ENCODE measurements at places on chromosomes 13 and 19.

DNA sequence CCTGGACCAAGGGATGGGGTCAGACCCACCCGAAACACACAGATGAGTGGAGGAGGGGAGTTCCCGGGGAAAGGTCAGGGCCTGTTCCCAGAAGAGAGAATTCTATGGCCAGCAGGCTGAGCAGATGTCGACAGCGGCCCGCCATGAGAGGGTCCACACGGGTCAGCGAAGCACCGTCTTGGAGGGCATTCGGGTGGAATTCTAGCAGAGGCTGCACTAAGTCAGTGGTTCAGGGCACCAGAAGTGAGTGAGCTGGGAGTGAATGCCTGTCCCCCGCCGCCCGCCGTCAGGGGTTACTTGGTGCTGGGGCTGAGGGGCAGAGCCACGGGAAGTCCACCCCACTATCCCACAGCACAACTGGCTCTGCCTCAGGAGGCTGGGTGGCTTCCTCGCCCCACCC lies 96.2 kb upstream of the VSTM2B start:
- DNase-seq = no peak

- no peak for DNase-seq
These were observed 79.3 kb upstream of the GPC6 start for GRCh38 chr13:93147298-93147645.

DNA sequence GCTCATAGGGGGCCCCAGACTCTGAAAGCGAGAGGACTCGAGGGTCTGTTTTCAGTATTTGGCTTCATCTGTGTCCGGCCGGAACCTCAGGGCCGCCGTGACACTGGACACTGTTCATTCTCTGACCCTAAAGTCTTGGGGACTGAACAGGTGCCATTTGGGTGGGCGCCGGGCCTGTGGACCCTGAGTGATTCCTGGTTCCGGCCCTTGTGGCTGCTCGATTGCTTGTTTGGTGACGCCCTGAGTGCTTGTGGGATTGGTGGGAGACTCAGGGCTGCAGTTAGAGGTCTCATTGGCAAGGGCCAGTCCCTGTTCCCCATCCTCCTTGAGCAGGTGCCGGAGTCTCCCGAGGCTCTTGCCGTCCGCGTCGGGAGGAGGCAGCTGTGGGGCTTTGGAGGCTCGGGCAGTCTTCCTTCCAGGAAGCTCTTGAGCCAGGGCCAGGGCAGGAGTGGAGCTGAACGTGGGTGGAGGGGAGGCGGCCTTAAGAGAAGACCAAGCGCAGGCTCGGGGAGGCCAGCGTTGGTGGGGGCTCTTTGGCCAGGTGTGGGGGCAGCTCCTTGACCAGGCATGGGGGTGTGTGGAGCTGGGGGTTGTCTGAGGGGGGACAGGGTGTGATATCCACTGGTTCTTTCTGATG lies 4.7 kb downstream of the PTBP1 start:
- DNase-seq = no peak

- no peak for DNase-seq
These were observed 2.6 kb upstream of the CARD8 start for GRCh38 chr19:48258350-48258749.

- no peak for DNase-seq
These were observed 625 bp downstream of the F2RL3 start for GRCh38 chr19:16889366-16889882.

GRCh38 chr13:27170221-27170515 lies 1.4 kb downstream of the USP12 start:
- peak; percentile 32 for DNase-seq

DNA sequence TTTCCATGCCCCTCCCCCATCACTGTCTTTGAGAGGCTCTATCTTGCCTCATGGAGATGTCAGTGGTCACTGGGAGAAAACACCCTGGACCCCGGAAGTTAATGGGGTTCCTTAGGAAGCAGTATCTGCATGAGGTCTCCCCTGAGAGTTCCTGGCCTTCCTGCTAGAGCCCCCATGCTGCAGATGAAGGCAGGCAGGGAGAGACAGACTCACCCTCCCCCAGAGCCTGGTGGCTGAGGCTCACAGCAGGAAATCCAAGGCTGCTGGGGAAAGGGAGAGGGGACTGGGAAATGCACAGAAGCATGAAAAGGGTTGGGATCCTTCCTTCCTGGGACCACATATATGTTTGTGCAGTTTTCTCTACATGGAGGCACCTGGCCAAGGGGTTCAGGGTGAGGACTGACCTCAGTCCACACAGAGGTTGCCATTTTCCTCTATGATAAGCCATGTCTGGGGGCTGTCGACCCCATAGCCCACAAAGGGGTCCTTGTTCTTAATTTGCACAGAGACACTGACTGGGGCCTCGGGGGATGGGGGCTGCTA lies 95.4 kb downstream of the RNASEH2B start:
- DNase-seq = no peak

DNA sequence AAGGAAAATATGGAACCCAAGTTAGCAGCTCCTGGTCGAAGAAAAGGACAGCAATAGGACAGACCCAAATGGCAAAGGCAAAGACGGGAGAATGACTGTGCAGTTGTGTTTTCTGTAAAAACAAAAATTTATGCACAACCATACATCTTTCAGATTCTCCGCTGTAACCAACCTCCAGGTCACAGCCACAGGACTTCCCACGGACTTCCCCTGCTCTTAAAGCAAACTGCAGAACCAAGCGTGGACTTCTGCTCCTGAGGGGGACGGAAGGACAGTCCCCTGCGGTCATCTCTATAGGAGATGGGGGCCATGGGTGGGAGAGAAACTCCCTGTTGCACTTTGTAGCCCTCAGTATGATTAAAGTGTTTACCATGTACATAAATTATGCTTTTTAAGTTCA lies 2.5 kb downstream of the GRTP1 start:
- DNase-seq = no peak

GRCh38 chr19:41339936-41340335 lies 13.8 kb downstream of the TGFB1 start:
- no peak for DNase-seq

DNA sequence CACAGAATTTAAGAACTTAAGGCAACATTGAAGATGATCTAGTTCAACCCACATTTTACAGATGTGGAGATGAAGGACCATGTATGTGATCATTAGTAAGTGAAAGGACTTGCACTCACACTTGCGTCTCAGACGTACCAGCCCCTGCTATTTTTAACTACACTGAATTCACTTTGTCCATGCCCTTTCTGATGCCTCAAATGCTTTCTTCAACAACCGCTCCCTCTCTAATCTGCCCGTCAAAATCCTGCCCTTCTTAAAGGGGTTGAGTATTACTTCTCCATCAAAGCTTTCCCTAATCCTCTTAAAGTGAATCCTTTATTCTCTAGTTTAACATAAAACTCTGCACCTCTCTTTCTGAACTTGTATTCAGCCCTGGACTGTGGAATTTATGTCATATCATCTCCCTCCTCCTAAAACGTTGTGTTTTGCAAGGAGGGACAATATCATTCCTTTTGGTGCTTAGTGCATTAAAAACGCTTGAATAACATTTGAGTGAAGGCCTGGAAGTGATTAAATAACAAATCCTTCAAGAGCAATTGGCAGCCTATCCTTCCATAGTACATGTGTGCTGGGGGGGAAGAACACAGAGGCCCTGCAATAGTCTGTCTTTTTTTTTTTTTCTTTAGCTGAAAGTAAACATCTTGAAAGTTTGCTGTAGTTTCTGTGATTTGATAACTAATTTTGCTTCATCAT lies 493.3 kb downstream of the LMO7 start:
- no peak for DNase-seq

GRCh38 chr19:33748231-33748630 lies 48.4 kb upstream of the KCTD15 start:
- no peak for DNase-seq

GRCh38 chr13:68667863-68668262 lies 1437.7 kb upstream of the PCDH9 start:
- DNase-seq = no peak

DNA sequence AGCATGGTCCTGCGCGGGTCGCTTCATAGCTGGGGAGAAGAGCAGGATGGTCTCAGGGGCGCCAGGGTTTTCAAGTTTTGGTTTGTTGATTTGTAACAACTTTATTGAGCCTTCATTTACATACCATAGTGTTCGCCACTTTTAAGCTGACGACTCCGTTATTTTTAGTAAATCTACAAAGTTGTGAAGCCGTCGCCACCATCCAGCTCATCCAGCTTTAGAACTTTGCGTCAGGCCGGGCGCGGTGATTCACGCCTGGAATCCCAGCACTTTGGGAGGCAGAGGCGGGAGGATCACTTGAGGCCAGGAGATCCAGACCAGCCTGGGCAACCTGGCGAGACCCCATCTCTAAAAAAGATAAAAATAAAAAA lies 404 bp downstream of the C19orf44 start:
- no peak for DNase-seq

DNA sequence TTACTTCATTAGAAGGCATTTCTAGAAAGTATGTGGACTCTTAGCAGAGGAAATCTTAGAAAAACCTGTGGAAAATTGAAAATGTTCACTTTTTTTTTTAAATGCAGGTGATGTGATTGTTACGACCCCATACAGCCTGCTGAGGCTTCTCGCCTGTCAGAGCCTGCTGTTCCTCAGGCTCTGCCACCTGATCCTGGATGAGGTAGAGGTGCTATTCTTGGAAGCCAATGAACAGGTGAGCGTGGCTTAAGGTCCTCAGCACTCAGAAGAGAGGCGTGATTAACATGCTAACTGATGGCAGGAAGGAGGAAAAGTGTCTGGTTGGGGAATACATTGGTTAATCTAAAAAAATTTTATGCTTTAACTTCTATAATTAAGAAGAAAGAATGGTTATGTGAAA lies 71.4 kb downstream of the SLC7A9 start:
- no peak for DNase-seq

DNA sequence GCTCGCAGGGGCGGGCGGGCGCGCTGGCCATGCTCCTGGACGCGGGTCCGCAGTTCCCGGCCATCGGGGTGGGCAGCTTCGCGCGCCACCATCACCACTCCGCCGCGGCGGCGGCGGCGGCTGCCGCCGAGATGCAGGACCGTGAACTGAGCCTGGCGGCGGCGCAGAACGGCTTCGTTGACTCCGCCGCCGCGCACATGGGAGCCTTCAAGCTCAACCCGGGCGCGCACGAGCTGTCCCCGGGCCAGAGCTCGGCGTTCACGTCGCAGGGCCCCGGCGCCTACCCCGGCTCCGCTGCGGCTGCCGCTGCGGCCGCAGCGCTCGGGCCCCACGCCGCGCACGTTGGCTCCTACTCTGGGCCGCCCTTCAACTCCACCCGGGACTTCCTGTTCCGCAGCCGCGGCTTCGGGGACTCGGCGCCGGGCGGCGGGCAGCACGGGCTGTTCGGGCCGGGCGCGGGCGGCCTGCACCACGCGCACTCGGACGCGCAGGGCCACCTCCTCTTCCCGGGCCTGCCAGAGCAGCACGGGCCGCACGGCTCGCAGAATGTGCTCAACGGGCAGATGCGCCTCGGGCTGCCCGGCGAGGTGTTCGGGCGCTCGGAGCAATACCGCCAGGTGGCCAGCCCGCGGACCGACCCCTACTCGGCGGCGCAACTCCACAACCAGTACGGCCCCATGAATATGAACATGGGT lies 599 bp downstream of the ZIC2 start:
- no peak for DNase-seq

DNA sequence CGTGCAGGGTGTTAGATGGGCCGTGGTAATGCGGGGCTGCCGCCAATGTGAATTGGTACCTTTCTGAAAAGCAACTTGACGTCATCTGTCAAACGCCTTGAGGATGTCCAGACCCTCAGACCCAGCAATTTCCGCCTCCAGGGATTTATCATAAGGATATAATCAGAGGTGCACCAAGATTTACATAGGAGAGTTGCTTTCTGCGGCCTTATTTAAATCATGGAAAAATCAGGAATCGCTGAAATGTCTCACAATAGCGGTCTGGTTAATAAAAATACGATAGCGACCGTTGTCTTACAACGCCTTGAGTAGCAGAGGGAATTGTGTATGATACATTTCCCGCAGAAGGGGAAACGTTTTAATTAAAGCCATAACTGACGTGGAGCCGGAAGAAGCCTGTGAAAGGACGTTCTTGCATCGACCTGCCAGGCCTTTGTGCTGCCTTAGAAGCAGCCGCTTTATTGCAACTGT lies 32.3 kb upstream of the NDUFS7 start:
- no peak for DNase-seq

DNA sequence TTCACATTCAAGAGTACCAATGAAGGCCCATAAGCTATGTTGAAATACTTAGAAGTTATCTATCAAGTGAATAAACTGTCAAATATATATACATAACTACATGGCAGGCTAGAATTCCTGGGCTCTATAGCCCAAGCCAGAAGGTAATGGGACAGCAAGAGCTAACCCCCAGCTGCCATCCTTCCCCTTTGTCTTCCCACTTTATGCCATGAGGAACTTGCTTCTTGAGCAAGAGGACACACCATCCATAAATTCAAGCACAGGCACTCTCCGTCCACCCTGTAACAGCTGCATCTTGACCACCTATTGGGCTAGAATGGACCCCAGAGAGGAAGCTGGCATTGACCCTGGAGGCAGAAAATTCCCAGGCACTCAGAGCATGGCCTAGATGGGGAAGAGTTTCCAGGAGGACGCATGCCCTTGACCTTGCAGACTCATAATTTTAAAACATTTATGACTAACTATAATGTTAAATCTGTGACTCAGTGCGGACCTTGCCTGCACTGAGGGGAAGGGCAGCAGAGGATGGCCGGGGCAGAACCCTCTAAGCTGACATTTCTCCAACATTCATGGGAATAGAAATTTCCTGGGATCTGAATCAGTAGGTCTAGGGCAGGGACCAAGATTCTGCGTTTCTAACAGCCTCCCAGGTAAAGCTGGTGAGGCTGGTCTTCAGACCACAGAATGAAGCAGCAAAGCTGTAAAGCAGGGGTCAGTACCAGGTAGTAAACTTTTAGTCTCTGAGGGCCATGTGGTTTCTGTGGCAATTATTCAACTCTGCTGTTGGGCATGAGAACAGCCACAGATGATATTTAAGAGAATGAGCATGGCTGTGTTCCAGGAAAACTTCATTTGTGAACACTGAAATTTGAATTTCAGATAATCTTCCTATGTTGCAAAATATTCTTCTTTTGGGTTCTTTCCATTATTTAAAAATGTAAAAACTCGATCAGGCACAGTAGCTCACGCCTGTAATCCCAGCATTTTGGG lies 71.4 kb upstream of the CLDN10 start:
- DNase-seq = no peak

GRCh38 chr13:25795277-25795676 lies 256.5 kb downstream of the SHISA2 start:
- DNase-seq = no peak

- no peak for DNase-seq
These were observed 260.9 kb downstream of the DCT start for GRCh38 chr13:94218537-94218936.

GRCh38 chr19:15031675-15032074 lies 17.6 kb upstream of the CASP14 start:
- no peak for DNase-seq

- no peak for DNase-seq
These were observed 463 bp upstream of the GPC6 start for GRCh38 chr13:93226065-93226622.

- no peak for DNase-seq
These were observed 529 bp downstream of the ZNF836 start for GRCh38 chr19:52170863-52171320.

- no peak for DNase-seq
These were observed 84.9 kb downstream of the PTPRS start for GRCh38 chr19:5255602-5256231.

GRCh38 chr13:42039946-42040729 lies 8.3 kb upstream of the DGKH start:
- no peak for DNase-seq
